ENCODE measurements at places on chromosomes 5 and 9.

DNA sequence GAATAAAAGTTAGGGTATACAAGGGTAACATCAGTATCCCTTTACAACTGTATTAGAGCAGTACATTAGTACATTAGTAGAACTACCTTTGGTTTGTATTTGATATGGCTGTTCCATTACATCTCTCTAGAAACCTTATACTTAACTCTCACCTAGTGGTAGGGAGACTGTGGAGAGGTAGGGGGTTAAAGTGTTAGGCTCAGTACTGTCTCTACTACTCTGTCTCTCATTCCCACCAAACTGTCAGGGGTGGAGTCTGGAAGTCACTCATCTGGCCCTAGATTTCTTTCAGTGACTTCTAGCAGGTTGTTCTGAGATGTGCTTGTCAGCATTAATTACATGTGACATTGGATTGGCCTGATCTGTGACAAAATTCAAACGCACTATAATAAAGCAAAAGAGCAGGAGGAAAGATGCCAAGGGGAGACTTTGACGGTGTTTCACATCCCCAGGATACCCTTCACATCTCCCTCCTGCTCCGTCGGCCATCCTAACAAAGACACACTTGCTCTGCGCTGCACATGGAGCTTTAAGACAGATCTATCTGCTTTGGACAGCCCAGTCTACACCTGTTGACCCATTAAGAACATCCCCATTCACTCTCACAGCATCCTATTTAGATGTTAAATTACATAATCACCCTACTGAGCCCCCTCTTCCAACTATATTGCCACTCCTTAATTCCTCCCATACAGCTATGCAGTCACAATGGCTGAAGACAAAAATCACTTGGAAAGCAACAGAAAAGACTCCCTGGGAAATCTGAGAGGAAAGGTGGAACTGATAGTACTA is 1043.0 kb upstream of the DMAC1 start:
- DNase-seq, result no peak

DNA sequence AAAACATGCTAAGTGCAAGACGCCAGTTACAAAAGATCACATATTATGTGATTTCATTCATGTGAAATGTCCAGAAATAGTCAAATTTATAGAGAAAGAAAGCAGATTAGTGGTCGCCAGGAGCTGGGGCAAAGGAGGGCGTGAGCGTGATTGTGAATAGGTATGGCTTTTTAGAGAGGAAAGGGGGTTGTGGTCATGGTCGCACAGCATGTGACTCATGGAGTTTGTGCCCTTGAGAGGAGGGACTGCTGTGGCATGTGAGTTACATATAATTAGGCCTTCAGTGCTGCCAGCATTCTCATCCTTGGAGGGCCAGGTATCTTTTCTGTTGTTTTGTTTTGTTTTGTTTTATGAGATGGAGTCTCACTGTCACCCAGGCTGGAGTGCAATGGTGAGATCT is 21.2 kb upstream of the MARCHF6 start:
- DNase-seq, result no peak

- no peak for DNase-seq
Measured at GRCh38 chr9:83749706-83750105, 41.9 kb upstream of the UBQLN1 start.

DNA sequence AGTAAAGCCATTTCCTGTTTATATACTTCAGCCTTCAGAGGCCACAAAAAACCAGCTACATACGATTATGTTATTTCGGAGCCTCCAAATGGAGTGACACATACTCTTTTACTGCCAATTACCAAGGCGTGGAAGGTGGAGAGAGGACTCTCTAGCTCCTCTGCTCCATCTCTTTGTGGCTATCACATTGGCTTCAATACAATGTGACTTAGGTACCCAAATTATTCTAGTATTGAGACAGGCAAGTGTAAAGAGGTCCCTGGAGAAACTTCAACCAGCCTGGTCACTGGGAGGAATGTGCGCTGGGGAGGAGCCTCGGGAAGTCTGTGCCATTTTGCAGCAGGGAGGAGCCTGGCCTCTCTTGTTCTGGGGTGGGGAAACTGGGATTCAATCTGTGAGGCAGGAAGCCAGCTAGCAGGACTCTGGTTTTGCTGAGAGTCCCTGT is 85.8 kb upstream of the TAS2R1 start:
- DNase-seq, result no peak

- DNase-seq, result no peak
Measured at GRCh38 chr9:13716601-13717321, 437.3 kb upstream of the MPDZ start.

DNA sequence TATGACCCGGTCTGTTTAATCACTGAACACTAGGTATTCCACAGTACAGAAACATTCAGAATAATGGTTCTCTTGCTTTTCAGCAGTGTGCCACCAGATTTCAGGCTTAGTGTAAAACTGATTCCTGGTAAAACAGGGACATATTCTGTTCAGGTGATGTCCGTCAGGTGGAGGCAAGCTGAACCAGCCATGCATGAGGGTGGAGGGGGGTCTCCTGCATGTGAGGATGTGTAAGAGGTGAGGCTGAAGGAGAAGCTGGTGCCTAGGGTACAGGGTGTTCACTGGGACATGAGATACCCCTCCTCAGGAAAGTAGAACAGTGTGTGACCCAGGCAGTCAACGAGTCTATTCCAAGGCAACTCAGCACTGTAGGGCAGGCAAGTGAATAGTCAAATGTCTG is 563.9 kb downstream of the BNC2 start:
- no peak for DNase-seq

DNA sequence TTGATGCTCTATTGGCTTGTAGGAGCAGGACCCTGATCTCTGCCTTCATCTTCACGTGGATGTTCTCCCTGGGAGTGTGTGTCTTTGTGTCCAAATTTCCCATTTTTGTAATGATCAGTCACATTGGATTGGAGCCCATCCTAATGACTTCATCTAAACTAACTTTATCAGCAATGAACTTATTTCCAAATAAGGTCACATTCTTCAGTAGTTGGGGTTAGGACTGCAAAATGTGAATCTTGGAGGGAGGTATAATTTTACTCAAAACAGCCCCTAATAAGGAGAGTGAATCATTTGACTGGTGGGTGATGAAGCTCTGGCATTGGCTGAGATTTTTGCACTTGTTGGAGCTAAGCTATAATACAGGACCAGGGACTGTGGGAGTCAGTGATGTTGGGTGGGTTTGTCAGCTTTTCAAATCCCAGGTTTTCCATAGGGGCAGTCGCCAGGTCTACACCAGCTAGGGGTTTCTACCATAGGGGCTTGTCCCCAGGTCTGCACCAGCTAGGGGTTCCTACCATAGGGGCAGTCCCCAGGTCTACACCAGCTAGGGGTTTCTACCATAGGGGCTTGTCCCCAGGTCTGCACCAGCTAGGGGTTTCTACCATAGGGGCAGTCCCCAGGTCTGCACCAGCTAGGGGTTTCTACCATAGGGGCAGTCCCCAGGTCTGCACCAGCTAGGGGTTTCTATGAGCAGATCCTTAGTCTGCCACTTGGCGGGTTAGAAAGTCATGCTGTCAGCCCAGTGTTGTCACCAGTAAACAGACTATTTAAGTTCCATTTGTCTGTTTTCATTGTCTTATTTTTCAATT is 382.6 kb upstream of the DAP start:
- no peak for DNase-seq

GRCh38 chr9:133492061-133493021 is 13.4 kb upstream of the SLC2A6 start:
- DNase-seq, result no peak

All from CMK (cell line).